ENCODE measurements at places on chromosomes 1 and 21. TPM values are rescaled to one million over a fixed set of nuclear protein-coding genes. Genes with fewer than 3 reads are reported as not detected.

DNA sequence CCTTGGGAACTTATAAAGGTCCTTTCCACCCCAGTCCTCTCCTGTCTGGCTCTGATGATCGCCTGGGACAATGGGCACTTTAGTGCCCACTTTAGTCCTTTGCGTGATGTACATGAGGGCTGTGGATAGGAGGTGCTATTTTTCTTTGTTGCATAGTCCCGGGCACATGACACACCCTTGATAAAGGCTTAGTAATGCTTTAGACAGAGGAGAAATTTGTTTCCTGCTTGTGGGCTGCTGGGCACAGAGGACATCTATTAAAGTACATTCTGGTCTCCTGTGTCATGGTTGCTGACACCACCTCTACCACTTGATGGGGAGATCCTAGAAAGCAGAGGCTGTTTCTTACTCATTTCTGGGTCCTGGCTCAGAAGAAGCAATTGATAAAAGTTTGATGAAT, 5.4 kb upstream of the KNCN start:
- no peak overlapping the region for H3K4me3 ChIP-seq
- no peak overlapping the region for H3K27ac ChIP-seq
- H3K4me1 ChIP-seq, result peaks cover 6% of the 10 kb centered on the region
- no peaks in the 10 kb centered on the region for H3K36me3 ChIP-seq
- peaks cover 5% of the 10 kb centered on the region for H3K27me3 ChIP-seq
- peak; percentile 88 for DNase-seq

DNA sequence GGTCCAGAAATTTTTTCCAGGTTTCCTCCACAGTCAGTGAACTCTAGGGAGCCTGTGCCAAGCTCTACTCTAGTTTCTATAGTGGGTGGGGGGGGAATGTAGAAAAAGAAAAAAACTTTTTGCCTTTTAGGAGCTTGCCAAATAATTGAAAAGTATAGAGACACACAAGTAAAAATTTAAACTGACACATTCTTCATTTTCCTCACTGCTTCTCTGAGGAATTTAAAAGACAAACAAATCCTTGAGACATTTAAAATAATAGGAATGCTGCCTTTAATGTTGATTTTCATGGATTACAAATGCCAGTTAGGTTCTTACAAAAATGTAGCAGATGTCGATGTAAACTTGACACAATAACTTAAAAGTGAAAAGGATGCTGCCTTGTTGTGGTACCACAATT, 241.9 kb downstream of the DNM3 start:
- no peaks in the 10 kb centered on the region for H3K27me3 ChIP-seq
- H3K4me1 ChIP-seq, result no peaks in the 10 kb centered on the region
- no peak overlapping the region for H3K4me3 ChIP-seq
- DNase-seq, result no peak

- DNase-seq, result peak; percentile 57
- H3K36me3 ChIP-seq, result 0 out of 2 replicates have a peak, but pooled peaks cover under 1% of the 10 kb centered on the region
- H3K27ac ChIP-seq, result peak overlapping the region; percentile 90
- H3K4me3 ChIP-seq, result peak overlapping the region; percentile 96
These were observed 687 bp downstream of the PRKAB2 start for GRCh38 chr1:147171399-147172167.

DNA sequence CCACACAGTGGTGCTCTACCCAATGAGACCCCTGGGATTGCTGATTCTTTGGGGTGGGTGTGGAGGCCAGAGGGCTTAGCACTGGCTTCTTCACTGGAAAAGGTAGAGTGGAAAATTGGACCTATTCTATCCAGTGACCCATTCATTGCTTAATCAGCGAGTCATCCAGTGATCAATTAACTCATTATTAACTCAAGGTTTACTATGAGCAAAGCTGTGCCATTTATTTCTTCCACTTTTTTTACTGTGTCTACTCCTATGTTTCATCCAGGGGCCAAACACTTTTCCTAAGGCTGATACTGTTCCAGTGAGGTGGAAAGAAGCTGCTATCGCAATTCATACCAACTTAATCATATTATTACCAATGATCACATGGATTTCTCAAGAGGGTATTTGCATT, 363.9 kb downstream of the RPS6KC1 start:
- H3K4me1 ChIP-seq, result no peaks in the 10 kb centered on the region
- no peak overlapping the region for H3K27ac ChIP-seq
- H3K4me3 ChIP-seq, result no peak overlapping the region
- no peaks in the 10 kb centered on the region for H3K27me3 ChIP-seq
- DNase-seq, result no peak

- no peak overlapping the region for H3K4me3 ChIP-seq
- no peak overlapping the region for H3K27ac ChIP-seq
- DNase-seq, result no peak
- H3K27me3 ChIP-seq, result no peaks in the 10 kb centered on the region
- H3K36me3 ChIP-seq, result no peaks in the 10 kb centered on the region
- H3K4me1 ChIP-seq, result no peaks in the 10 kb centered on the region
These were observed 70.5 kb downstream of the IGSF21 start for GRCh38 chr1:18178111-18178510.

DNA sequence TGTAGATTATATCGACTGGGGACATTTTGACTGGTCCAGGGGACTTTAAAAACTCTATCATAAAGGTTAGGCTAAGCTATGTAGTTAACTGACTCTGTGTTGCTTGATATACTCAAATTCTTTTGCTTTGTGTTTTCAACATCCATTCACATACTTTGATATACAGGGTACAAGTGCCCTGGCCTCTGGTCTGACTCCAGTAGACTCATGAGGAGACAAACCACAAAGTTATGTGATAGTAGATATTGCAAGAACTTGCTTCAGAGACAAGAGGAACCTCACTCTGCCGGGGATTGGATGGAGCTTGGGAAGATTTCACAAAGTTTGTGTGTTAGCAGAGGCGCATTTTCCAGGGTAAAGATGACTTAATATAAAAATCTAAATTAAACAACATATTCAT, 1.3 kb downstream of the GORAB start:
- H3K4me3 ChIP-seq, result peak overlapping the region; percentile 96
- DNase-seq, result peak; percentile 83
- H3K36me3 ChIP-seq, result peaks cover 5% of the 10 kb centered on the region
- H3K4me1 ChIP-seq, result peaks cover 32% of the 10 kb centered on the region
- peak overlapping the region; percentile 100 for H3K27ac ChIP-seq

GRCh38 chr1:15354580-15354965, 55.1 kb upstream of the EFHD2 start:
- peak overlapping the region; percentile 32 for H3K27ac ChIP-seq
- H3K27me3 ChIP-seq, result no peaks in the 10 kb centered on the region
- peaks cover 45% of the 10 kb centered on the region for H3K4me1 ChIP-seq
- no peak overlapping the region for H3K4me3 ChIP-seq
- H3K36me3 ChIP-seq, result no peaks in the 10 kb centered on the region
- peak; percentile 82 for DNase-seq

Gene CYYR1
- not detected for total RNA-seq

- H3K36me3 ChIP-seq, result no peaks in the 10 kb centered on the region
- DNase-seq, result no peak
- no peak overlapping the region for H3K27ac ChIP-seq
These were observed 180.7 kb downstream of the HIVEP3 start for GRCh38 chr1:41738006-41738405.

Gene RBP7
- total RNA-seq, result not detected

DNA sequence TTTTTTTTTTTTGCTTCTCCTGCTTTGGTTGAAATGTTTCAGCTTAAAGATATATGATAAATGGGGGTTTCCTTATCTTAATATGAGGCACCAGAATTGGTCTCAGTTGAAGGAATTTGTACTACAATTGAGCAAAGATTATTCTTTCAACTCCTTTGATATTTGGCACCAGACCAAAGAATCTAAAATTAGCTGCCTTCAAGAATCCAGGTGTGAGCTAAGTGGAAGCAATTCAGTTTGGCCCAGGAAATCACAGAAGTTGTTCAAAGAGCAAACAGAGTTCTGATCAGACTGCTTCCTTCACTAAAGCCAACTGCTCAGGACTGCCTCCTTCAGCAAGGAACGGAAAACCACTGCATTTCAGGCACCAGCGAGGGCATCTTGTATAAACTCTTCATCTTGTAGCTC, 68.3 kb upstream of the BCAR3 start:
- H3K4me3 ChIP-seq, result no peak overlapping the region
- H3K4me1 ChIP-seq, result peaks cover 39% of the 10 kb centered on the region
- H3K27ac ChIP-seq, result no peak overlapping the region

Data from GM23248 (cell line).